ENCODE measurements at places on chromosomes 2 and 18. TPM values are rescaled to one million over a fixed set of nuclear protein-coding genes. Genes with fewer than 3 reads are reported as not detected.

Gene NT5DC4
- polyA plus RNA-seq = 4.2 TPM

Gene PMAIP1
- 4.7 TPM for polyA plus RNA-seq

Gene FOXD4L1
- not detected for polyA plus RNA-seq

Gene DUSP28
- polyA plus RNA-seq = 19.3 TPM

Gene SERPINB10
- not detected for polyA plus RNA-seq

Gene MC2R
- 0.24 TPM for polyA plus RNA-seq

Gene DCDC2C
- polyA plus RNA-seq = 9.9 TPM

Gene KHK
- 11.5 TPM for polyA plus RNA-seq

Gene PROM2
- 1.3 TPM for polyA plus RNA-seq

Gene CRIM1
- 38.2 TPM for polyA plus RNA-seq

Gene ZNF804A
- not detected for polyA plus RNA-seq

Gene RNF152
- polyA plus RNA-seq = 2.3 TPM

Gene FAM237A
- polyA plus RNA-seq = 3.7 TPM

Gene DSC3
- polyA plus RNA-seq = 2.0 TPM

Gene HK2
- polyA plus RNA-seq = 83.5 TPM

Gene ADCY3
- 41.6 TPM for polyA plus RNA-seq

Gene UGT1A1
- polyA plus RNA-seq = 0.34 TPM

Gene CHRND
- polyA plus RNA-seq = 0.63 TPM

Gene PLEK
- polyA plus RNA-seq = 9.2 TPM

Gene ALPI
- 0.16 TPM for polyA plus RNA-seq

Gene MFSD6
- 15.0 TPM for polyA plus RNA-seq

Gene DNER
- 2.9 TPM for polyA plus RNA-seq

Gene LYG1
- 2.9 TPM for polyA plus RNA-seq

Gene COMMD1
- 85.2 TPM for polyA plus RNA-seq

Gene IMMT
- polyA plus RNA-seq = 99.8 TPM

Gene REG3G
- 60.7 TPM for polyA plus RNA-seq

Gene SERPINB4
- polyA plus RNA-seq = 0.90 TPM

Gene PAX8
- 22.3 TPM for polyA plus RNA-seq

Gene BOK
- 20.2 TPM for polyA plus RNA-seq
